Spinal cord (tissue), 10 donors: ENCODE measurements at places on chromosomes 1 and 21. TPM values are rescaled to one million over a fixed set of nuclear protein-coding genes. Genes with fewer than 3 reads are reported as not detected.

TMEM269 gene
- total RNA-seq = 0.30 TPM

TBX19 gene
- 0.50 TPM for total RNA-seq

- DNase-seq = peak; percentile 57
Measured at GRCh38 chr1:14968251-14968851, 185.2 kb upstream of the TMEM51 start.

DNA sequence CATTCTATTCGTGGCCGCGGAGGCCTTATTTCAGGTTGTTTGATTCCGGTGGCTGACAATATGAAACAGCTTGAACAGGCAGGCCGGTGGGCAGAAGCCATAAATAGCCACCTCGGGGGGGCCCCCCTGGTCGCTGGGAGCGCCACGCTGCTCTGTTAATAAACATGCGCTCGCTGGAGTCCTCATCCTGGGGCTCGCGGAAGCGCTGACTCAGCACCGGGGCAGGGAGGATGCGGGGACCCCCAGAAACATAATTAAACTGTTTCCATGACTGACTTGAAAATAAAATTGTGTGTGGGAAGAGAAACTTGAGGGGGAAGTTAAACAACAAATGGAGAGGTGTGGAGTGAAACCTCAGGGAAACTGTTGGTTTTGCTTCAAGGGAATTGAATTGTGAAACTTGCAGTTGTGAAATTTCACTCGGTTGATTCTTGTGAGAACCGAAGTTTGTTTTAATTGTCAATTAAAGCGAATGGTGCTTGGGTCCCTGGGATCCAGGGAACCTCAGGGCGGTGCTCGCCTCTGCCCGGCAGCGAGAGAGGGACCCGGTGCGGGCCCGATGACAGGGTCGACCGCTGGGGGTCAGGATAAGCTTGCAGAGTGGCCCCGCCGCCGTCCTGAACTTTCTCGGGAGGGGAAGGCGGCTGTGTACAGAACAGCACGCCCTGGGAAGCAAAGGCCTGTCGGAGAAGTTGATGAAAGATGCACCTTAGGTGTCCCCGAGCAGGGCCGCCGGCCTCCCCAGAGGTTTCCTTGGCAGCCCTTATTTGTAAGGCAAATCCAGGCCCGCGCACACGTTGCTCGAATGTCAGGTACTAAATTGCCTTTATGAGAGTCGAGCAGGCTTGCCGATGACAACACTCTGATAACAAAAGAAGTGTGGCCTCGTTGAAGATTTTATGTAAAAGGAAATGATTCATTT is 176.9 kb upstream of the LMO4 start:
- DNase-seq = no peak

RAB7B gene
- total RNA-seq = 6.1 TPM

- no peak for DNase-seq
Measured at GRCh38 chr1:182299728-182300616, 91.6 kb downstream of the GLUL start.

DNA sequence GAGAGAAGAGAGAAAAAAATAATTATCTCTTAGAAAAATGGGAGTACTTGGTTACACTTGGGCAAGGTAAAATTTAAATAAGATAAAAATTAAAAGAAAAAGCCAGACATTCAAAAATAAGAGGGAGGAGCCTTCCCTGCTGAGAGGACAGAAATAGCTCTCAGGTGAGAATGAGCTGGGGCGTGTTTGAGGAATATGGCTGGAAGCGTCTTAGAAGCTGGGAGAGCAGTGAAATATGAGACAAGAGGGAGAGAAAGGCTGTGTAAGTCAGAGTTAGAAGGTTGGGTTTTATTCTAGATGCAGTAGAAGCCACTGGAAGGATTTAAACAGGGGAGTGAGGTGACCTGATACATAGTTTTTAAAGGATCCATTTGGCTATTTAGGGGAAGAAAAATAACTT is 154.2 kb upstream of the L1TD1 start:
- DNase-seq = no peak

- DNase-seq = no peak
Measured at GRCh38 chr1:206415942-206416341, 54.3 kb upstream of the IKBKE start.

DNA sequence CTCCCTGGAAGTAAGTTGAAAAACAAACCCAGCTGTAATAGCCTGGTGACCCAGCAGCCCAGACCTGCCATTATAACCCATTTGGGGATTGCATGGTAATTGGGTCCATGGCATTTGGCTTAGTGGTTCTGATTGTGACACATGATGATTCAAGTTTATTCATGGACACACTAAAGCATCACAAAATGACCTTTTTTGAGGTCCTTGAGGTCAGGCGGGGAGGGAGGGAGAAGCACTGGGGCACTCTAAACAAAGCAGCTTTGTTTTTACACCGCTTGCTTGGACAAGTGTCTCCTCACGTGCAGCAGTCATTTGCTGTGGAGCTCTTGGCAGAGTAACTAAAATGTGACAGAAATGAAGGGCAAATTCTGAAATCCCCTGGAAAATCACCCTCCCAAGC is 241.0 kb upstream of the SGIP1 start:
- DNase-seq = no peak

DNA sequence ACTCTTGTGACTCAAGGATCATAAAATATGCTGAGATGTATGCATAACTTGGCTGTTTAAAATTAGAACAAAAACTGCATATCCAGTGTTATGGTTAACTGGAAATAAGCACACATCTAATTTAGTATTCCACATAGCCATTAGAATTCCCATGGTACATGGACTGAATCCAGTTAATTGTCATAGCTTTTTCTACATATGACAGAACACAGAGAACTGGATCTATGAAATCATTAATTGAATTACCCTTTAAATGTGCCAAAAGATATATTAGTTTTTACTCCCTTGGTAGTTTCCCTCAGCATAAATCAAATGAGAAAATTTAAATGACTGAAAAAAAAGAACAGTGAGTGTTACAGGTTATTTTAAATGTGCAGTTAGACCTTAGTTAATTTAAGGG is 395.9 kb downstream of the NCAM2 start:
- no peak for DNase-seq

COA7 gene
- total RNA-seq = 16.5 TPM

DNA sequence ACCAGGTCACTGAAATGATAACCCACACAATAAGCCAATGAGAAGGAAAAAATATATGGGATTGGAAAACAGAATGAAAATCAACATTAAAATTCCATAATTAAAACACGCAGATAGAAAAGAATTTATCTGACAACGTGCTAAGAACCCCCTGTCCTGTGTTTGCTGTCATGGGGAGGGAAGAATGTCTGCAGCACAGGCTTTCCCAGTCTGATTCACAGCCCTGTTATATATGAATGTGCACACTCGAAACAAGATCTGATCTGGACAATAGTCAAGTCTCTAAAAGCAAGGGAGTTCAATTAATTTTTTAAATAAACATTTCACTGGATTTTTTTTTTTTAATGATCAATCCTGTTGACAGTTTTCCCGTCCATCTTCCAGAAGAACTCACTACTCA is 220.0 kb downstream of the RERE start:
- DNase-seq = no peak

KCNJ15 gene
- 0.11 TPM for total RNA-seq

GRCh38 chr1:100905181-100905580 is 9.3 kb downstream of the SLC30A7 start:
- DNase-seq = no peak
